ENCODE measurements at places on chromosomes 16 and 17.
A peak's percentile ranks its signal among the peaks of the same experiment; 100 is the strongest.

- no peak for DNase-seq
Observed at GRCh38 chr17:63517825-63518534, 5.2 kb upstream of the KCNH6 start.

GRCh38 chr17:65545705-65546523 is 15.5 kb downstream of the AXIN2 start:
- DNase-seq: no peak

DNA sequence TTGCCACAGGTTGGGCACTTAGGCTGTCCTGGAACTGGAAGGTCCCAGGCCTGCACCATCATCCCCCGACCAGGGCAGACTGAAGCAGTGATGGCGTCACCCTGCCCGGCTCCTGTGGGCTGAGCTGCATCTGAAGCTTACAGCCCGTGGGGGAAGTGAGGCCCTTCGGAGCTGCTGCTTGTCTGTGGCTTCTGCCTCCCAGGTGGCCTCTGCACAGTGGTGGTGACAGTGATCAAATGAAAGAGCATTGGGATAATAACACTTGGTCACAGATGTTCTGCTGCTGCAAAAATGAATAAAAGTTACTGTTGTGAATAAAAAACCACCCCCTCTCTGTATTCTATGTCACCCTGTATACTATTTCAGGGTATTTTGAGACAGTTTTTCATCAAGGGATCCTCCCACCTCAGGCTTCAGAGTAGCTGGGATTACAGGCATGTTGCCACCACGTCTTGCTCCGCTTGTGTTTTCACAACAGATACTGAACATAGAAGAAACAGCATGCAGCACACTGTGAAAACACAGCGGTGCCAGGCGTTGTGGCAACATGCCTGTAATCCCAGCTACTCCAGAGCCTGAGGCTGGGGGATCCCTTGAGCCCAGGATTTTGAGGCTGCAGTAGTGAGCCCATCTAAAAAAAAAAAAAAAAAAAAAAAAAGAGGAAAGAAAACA is 165.0 kb downstream of the LGALS9B start:
- DNase-seq: no peak

- DNase-seq: peak; percentile 46
Observed at GRCh38 chr17:17792551-17793377, 44.0 kb downstream of the SREBF1 start.

Measured in kidney capillary endothelial cell (primary cell).